ENCODE measurements at places on chromosomes 3 and 15.

GRCh38 chr15:70507772-70508371 lies 255.5 kb downstream of the UACA start:
- DNase-seq: no peak

GRCh38 chr15:101692801-101693598 lies 31.3 kb downstream of the TARS3 start:
- DNase-seq: no peak

DNA sequence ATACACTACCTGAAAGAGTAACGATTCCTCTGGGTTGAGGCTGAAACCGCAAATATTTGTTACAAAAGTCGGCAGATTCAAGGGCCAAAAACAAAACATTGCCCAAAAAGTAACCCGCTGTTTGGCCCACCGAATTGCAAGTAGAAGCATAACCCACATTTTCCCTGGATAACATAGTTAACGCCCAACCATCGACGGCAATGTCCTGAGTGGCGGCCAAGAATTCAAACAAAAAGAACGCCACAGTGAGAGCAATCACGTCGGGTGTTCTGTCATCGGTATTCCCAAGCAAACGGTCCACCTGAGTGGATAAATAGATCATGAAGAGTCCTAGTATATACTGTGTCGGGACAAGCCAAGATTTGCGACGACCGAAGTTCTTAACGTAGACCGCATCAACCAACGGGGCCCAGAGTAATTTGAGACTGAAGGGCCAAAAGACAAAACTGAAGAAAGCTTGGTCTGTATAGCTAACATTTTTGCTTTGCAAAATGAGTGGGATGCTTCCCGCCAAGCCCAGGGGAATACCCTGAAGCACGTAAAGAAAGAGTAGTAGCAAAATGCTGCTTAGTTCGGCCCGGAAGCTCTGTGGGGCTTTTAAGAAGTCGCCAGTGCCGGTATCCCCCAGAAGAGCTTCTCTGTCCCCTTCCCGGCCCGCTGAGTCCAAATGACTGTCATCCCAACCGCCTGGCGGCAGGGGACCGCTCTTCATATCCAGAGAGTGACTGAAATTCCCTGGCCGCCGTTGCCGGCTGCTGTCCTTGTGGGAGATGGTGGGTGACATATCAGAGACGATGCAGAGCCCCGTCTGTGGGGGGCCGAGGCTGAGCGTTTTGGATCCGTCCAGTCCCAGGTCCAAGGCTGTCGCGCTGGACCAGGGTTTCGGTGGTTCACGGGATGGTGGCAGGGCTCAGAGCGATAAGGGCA lies 750 bp downstream of the SLC33A1 start:
- peak; percentile 24 for DNase-seq

DNA sequence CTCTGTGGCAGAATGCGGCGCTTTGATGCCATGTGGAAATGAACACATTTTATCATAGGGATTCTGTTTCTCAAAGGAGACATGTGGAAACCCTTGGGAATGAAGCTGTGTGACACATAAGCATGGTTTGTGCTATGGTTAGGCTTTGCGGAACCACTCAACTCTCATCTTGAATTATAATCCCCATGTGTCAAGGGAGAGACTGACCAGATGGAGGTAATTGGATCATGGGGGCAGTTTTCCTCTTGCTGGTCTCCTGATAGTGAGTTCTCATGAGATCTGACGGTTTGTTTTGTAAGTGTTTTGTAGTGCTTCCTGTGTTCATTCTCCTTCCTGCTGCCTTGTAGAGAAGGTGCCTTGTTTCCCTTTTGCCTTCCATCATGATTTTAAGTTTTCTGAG lies 1109.2 kb upstream of the ALCAM start:
- no peak for DNase-seq

DNA sequence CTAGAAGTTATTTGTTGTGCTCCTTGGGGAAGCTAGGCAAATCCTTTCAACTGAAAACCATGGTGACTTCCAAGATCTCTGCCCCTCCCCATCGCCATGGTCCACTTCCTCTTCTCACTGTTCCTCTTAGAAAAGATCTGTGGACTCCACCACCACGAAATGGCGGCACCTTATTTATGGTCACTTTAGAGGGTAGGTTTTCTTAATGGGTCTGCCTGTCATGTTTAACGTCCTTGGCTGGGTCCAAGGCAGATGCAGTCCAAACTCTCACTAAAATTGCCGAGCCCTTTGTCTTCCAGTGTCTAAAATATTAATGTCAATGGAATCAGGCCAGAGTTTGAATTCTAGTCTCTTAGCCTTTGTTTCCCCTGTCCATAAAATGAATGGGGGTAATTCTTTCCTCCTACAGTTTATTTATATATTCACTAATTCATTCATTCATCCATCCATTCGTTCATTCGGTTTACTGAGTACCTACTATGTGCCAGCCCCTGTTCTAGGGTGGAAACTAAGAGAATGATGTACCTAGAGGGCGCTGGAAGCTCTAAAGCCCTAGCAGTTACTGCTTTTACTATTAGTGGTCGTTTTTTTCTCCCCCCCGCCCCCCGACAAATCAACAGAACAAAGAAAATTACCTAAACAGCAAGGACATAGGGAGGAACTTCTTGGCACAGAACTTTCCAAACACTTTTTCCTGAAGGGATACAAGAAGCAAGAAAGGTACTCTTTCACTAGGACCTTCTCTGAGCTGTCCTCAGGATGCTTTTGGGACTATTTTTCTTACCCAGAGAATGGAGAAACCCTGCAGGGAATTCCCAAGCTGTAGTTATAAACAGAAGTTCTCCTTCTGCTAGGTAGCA lies 657 bp downstream of the PATL2 start:
- no peak for DNase-seq

GRCh38 chr3:43214616-43215015 lies 71.7 kb upstream of the SNRK start:
- DNase-seq: no peak

GRCh38 chr3:58706395-58707167 lies 40.0 kb upstream of the FAM3D start:
- no peak for DNase-seq

- DNase-seq: no peak
These were observed 4.5 kb downstream of the PTX3 start for GRCh38 chr3:157441102-157441624.

GRCh38 chr15:39453620-39454019 lies 127.3 kb upstream of the THBS1 start:
- no peak for DNase-seq

DNA sequence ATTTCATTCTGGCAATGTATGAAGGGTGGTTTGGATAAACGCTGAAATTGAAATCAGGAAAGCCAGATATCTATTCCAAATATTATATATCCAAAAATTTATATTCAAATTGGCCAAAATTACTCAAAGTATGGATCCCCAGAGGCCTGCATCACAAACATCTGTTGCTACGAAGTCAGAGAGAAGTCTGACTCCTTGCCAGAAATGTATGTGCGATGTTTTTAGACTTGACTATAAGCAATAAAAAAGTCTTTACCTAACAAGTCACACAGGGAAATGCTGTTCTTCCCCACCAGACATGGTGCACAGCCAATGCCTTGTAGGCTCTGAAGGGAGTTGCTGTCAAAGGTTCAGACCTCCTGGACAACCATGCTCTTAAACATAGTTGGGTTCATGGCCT lies 533.1 kb downstream of the OTOL1 start:
- DNase-seq: no peak

- no peak for DNase-seq
These were observed 36.5 kb upstream of the SPTBN5 start for GRCh38 chr15:41930221-41930866.

DNA sequence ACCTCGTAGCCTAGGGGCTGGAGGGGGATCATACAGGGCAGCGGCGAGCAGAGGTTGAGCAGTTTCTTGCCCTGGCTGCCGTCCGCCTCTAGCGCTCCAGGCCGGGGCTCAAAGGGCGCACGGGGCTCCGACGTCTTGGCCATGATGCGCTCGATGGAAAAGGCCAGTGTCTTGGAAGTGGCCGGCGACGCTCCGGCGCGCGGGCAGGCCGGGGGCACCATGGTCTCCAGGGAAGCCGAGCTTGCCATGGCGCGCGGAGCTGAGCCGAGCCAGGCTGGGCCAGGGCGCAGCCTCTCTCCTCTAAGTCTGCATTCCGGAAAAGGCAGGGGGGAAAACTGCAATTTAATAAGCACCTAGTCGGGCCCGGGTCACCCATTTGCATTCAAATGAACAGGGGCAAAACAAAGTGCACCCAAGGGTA lies 719 bp downstream of the FEZF2 start:
- DNase-seq: no peak

- DNase-seq: no peak
These were observed 18.3 kb downstream of the STIMATE start for GRCh38 chr3:52879090-52879489.

GRCh38 chr3:46131884-46132450 lies 76.1 kb downstream of the CCR1 start:
- no peak for DNase-seq

- DNase-seq: no peak
These were observed 393.3 kb upstream of the CBLB start for GRCh38 chr3:106261915-106262683.

GRCh38 chr3:46354478-46354877 lies 567 bp downstream of the CCR2 start:
- DNase-seq: no peak

GRCh38 chr3:58266577-58266976 lies 29.0 kb downstream of the ABHD6 start:
- no peak for DNase-seq

- DNase-seq: no peak
These were observed 20.7 kb upstream of the CADPS start for GRCh38 chr3:62895901-62896300.

GRCh38 chr15:63211549-63211948 lies 22.1 kb downstream of the RAB8B start:
- DNase-seq: no peak

DNA sequence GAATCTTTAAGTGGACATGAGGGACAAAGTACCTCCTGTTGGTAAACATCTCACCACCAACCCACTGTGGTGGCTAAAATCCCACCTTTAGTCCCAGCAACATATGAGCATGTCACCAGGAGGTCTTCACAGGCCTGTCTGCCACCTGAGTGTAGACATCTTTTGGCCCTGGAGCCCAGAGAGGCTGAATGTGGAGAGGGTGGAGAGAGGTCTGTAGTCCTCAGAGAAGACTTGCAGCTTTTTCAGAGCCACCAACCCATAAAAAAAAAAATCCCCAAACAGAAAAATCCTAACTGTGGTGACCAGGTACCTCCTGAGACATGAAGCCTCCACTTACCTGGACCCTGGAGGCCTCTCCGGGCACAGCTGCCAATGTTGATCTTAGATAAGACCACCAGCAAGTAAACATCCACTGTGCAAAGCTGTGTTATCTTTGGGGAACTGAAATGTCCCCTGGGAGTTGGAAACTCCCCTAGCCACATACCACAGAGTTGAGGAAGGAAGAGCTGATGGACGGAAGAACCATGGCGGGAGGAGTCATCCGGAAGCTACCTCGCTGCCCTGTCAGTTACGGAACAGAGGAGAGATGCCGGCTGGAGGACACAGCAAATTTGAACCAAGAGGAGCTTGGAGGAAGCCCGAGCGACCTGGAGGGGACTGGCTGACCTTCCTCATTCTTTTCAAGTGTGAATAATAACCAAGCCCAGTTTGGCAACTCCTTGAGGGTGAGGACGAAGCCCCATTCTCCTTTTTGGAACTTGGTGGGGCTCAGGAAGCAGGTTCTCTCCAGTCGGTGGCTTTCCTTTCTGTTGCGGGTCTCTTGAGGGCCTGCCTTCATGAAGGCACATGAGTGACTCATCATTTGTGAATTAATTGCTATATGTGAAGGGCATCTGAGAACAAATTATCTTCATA lies at the start of gene GHRL:
GHRL (minus strand) TSS at position 443 of the 915 bp plus-strand sequence. CDS start 2,767 bp downstream, outside the sequence.
- DNase-seq: peak; percentile 26

GRCh38 chr15:47376190-47376589 lies 341.1 kb upstream of the SEMA6D start:
- DNase-seq: no peak

GRCh38 chr3:57031631-57032541 lies 28.6 kb upstream of the SPATA12 start:
- no peak for DNase-seq

GRCh38 chr3:48364840-48365239 lies 7.2 kb upstream of the FBXW12 start:
- DNase-seq: no peak

DNA sequence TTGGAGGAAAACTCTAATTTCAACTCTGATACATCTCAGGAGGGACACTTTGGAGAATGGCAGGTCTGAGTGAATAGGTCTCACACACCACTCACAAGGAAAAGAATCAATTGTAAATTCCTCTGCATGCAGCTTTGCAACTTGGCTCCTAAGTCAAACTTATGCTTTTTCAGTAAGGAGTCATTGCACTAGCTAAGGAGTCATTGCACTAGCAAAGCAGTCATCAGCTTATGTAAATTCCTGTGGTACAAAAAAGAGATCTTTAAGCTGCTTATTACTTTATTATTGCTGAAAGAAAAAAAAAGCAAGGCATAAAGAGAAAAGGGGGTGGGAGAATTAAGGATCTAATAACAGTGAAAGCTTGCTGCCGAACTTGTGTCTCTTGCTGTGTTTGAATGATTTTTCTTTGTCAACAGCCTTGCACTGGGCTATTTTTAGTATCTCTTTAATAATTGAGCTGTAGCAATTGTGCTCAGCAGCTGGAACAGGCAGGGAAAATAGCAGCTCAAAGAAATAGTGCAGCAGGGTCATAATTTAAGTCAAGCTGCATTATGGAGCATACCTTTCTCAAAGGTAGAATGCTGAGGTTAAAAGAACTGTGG lies 154.3 kb upstream of the ARPP21 start:
- DNase-seq: no peak

GRCh38 chr3:15630646-15631350 lies 29.3 kb downstream of the BTD start:
- DNase-seq: no peak

DNA sequence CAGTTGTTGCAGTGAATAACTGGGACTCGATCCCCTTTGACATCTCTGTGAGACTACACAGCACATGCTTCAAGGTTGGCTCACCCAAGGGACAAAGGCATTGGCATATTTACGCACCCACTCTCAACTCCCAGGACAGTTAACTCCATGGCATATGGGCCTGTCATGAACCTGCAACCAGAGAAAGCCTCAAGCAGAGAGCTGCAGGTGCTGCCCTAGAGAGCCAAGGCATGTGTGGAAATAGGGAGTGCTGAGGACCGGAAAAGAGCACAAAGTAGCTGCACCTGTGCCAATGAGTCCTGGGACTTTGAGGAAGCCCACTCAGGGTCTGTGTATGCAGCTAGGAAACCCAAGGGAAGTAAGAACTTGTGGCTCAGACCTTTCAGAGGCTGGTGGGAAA lies 32.9 kb upstream of the SLC24A5 start:
- DNase-seq: no peak

GRCh38 chr3:123283657-123284398 lies 82.1 kb downstream of the SEC22A start:
- no peak for DNase-seq

DNA sequence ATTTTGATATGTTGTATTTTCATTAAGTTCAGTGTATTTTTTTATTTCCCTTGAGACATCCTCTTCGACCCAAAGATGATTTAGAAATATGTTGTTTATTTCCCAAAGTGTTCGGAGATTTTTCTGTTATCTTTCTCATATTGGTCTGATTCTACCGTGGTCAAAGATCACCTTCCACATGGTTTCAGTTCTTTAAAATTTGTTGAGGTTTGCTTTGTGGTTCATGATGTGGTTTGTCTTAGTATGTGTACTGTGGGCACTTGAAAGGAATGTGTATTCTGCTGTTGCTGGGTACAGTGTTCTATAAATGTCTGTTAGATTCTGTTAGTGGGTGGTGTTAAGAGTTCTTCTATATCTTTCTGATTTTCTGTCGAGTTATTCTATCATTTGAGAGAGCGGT lies 103.4 kb upstream of the FHIT start:
- DNase-seq: no peak
